ENCODE measurements at places on chromosomes 1 and 21. TPM values are rescaled to one million over a fixed set of nuclear protein-coding genes. Genes with fewer than 3 reads are reported as not detected.

- no peak for DNase-seq
These were observed 54.2 kb upstream of the PRKACB start for GRCh38 chr1:84089867-84090266.

DNA sequence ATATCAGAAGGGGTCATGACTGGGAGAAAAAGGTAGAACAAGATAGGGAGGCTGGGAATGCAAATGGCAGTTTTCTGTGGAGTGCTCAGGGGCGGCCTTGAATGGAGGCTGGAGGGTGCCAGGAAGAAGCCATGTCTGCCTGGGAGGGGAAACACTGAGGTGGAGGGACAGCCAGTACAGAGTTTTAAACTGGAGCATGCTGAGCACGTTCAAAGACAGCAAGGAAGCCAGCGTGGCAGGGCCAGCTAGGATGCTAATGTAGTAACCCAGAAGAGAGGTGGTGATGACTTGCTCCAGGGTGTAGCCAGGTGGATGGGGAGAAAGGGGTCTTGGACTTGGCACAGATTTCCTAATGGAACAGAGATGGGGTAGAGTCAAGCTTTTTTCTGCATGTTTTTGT is 445.8 kb upstream of the VAMP3 start:
- peak; percentile 18 for DNase-seq

- no peak for DNase-seq
These were observed 16.8 kb downstream of the GALNT2 start for GRCh38 chr1:230083746-230084407.

DNA sequence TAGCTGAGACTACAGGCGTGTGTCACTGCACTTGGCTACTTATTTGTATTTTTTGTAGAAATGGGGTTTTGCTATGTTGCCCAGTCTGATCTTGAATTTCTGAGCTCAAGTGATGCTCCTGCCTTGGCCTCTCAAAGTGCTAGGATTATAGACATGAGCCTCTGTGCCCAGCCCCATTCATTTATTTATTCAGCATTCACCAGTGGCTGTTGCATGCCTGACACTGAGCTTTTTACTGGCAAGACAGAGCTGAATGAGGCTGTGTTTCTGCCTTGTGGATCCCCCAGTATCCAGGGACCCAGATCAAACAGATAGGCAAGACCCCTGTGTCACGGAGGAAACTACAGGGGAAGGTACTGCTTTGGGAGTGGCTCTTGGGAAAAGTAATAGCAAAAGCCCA is 109.4 kb downstream of the DISC1 start:
- no peak for DNase-seq

The CHIT1 gene
- 0.21 TPM for total RNA-seq

The MRPS6 gene
- 154 TPM for total RNA-seq

The FAM3B gene
- total RNA-seq: not detected
